ENCODE measurements at places on chromosomes 11 and 22.

GRCh38 chr22:16974298-16975084, 33.5 kb downstream of the GAB4 start:
- DNase-seq = no peak

- DNase-seq = peak; percentile 52
Observed at GRCh38 chr11:11265994-11266606, 87.0 kb downstream of the CSNK2A3 start.

DNA sequence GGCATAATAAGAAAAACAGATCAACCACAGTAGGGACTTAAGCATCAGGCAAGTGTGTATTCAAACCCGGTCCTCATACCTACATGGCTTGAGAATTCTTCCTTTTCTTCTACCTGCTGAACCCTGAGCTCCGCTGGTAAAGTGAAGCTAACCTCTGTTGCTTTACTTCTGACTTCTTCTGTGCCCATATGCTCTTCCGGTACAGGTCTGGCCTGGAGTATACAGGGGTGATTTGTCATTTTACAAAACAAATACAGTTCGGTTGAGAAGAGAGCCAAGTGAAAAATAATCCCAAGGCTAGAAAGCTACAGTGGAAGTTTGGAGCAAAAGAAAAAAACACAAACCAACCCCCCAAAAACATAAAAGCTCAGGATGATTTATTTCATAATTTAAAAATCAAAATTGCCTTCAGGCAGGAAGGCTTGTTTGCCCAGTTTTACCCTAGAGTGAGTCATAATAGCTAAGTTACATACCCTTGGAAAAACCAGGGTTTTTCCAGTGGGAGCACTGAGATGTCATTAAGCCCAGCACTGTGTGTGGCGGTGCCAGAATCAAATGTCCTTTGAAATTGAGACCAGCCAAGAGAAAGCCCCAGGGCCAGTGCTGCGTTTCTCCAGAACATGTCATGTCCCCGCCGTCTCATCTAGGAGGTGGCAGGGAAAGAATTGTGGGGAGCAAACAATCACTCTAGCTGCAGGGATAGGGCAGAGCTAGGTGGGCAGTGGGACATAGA, 305.5 kb upstream of the ISX start:
- DNase-seq = no peak

GRCh38 chr11:6655790-6656583, at the start of gene DCHS1:
Gene DCHS1 (minus strand): TSS chr11:6655809. CDS start chr11:6641613, 14,196 bp downstream.
- DNase-seq = no peak

GRCh38 chr11:77966338-77966737, 28.1 kb downstream of the INTS4 start:
- no peak for DNase-seq

- no peak for DNase-seq
Observed at GRCh38 chr22:49765951-49766350, 61.7 kb downstream of the BRD1 start.

GRCh38 chr11:128058580-128059208, 528.7 kb downstream of the ETS1 start:
- DNase-seq = no peak

DNA sequence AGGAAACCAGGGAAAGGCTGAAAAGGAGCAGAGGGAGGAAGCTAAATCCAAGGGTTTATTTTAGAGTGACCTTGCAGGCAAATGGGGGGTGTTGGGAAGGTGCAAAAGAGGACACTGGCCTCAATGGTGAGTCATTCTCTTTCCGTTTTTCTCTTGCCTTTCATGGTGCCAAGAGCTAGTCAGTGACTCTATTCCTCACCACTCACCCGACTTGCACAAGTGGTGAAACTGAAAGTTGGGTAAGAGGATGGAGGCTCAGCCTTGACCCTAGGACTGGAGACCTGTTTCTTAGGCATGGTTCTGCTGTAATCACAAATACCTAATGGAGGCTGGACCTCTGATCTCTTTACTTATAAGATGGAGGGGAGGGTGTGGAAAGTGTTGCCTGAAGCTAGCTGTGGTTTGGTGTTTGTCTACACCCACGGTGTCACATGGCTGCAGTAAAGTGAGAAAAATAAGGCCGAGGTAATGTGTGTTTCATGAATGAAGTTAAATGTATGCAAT, 67.3 kb upstream of the CREB3L1 start:
- DNase-seq = no peak

GRCh38 chr11:103737037-103737622, 299.3 kb upstream of the DDI1 start:
- DNase-seq = no peak

DNA sequence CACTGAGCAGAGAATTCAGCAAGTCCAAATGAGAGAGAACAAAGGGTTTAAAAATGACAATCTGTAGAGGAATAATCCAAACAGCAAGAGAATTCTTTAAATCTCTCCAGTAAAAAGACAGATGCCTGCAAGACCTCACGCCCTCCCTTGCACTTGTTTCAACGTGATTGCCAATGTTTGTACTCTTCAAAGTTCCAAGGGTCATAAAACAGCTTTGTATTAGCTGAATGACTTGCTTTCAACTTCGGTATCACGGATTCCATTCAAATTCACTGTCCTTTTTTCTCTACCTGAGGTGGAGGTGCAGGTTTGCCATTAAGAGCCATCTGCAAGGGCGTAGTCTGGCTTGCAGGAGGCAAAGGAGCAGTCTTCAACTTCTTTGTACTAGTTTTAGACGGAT, 41.1 kb upstream of the CHRNA10 start:
- no peak for DNase-seq
